NCI-H1417 (cell line): ENCODE measurements at places on chromosomes 12 and 14.

GRCh38 chr12:6088921-6089747 is 35.3 kb downstream of the VWF start:
- DNase-seq: peak; percentile 81

- DNase-seq: no peak
These were observed 28.6 kb downstream of the CALM1 start for GRCh38 chr14:90425373-90425879.

DNA sequence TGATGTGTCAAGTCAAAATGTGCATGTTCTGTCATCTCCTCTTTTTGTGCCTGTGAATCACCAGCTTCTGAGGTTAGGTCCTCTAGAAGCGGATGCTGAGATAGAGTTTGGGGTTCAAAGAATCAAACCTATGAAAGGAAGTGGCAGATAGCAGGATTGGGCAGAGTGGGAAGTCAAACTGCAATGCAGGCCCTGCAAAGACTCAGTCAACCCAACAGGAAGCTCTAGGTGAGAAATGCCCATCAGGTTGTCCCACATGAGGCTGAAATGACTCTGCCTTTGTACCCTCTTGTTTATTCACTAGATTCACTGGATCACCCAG is 4.5 kb upstream of the MIA2 start:
- no peak for DNase-seq

DNA sequence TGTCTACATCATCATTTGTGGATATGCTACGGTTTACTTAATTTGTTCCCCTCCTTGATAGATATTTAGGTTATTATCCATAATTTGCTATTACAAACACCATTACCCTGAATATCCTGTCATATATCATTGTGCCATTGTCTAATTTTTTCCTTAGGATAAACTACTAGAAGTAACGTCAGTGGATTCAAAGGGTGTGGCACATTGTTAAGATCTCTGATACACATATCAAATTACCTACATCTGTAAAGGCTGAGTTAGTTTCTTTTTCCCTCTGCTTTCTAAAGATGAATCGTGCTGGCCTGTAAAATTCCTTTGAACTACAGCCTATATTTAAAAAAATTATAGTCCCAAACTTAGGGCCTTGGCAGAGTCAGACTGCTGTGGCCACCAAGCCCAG is 53.9 kb upstream of the STRN3 start:
- no peak for DNase-seq

GRCh38 chr14:93078870-93079269 is 36.9 kb downstream of the ITPK1 start:
- no peak for DNase-seq

DNA sequence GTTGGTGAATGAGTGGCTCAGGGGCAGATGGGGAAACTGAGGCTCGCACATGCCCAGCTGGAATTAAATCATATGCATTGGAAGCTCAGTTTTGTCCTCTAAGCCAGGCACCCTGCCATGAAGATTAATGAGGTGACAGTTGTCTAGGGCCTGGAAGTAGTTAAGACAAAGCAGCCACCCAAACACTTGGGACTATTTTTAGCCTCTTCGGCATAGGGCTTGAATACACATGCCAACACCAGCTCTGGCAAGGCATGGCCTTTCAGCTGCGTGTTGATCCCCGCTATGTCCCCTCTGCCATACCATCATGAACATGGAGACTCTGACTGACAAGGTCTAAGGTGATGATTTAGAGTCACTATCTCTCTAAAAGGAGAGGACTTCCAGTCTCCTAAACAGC is 250.2 kb downstream of the KSR2 start:
- no peak for DNase-seq

DNA sequence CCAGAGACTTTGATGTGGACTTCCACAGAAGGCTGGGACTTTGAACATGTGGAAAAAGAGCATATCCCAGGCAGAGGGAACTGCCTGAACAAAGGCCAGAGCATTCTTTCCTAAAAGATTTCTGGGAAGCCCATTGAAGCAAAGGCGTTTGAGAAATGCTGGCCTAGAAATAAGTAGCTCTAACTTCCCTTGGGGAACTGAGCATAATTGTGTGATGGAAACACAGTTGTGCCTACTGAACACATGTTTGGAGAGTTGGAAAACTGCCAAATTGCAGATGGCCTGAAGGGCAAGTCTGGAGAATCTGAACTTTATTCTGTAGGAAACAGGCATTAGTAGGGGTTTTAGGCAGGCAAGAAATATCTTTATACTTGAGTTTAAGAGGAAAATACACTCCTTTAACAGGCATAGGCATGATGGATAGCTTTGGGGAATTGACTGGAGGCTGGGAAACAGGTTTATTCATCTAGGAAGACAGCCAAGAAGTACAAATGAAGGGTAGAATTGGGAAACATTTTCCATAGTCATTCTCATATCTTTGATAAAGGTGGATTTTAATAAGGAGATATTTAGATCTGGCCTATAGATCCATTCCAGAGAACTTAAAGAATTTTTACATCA is 134.1 kb downstream of the TPH2 start:
- DNase-seq: no peak

DNA sequence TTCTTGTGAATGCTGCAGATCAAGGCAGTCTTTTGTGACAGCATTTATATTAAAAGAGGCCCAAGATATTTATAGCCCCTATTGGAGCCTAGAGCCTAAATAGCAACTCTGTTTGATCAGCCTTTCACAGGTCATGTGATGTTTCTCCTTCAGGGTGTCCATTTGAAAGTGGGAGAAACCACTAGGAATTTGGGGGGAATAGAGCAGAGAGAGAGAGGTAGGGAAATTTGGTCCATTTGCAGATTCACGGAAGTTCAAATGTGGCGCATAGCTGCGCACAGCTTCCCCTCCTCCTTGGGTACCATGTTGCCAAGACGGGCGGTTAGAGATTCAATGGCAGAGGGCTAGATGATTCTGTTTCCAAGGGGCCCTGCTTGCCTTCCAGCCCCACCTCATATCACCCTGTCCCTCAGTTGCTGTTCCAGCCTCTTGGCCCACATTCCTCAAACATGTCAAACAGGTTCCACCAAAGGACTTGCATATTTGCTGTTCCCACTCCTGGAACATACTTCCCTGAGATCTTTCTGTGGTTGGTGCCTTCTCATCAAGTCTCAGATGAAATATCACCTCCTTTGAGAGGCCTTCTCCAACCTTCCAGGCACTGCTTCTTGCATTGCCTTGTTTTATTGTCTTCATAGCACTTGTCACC is 220.8 kb downstream of the CHST11 start:
- DNase-seq: no peak

DNA sequence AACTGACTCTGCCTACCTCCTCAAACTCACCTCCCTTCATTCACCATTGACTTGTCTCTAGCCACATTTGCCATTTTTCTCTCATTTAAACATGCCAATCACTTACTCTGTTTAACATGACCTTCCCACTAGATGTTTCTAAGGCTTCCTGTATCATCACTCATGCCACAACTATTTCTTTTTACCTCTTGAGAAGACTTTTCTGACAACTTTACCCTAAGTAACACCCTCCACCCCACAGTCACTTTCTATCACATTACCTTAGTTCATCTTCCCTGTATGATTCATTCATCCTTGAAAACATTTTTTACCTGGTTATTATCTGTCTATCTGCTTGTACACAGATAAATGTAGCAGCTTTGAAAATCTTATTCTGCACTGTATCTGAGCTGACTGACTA is 19.4 kb downstream of the PLCZ1 start:
- DNase-seq: no peak

DNA sequence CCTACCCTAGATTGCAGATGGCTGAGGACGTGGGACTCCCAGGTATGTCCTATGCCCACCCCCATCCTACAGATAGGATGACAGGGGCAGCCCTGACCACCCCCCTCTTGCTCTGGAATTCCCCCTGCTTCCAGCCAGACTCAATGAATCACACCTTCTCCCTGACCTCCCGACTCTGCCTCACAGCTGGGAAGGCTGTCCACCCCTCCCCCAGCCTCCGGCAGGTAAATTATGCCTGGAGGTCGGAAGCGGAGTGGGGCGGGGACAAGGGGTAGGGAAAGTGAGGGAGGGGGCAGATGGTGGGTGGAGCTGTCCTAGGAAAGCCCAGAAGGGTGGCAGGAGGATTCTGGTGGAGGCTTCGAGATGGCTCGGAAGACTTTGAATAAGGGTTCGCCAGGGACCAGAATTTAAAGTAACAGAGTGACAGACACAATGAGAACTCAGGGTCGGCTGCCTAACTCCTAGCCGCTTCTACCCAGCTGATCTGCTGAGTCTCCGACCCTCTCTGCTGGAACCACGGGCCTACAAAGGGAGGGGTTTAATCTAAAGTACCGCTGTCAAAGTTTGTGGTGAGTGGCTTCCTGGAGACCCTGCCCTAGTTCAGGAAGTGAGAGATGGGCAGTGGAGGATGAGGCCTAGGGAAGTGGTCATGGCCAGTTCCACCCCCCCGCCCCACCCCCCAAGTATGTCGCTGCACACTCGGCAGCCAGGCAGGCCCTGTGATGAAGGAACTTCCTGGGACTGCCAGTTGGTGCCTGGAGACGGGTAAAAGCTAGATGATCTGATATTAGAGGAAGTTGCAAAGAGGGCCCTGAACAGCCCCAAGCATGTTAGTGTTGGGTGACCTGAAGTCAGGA is 4.2 kb downstream of the PLEKHG3 start:
- DNase-seq: peak; percentile 4

DNA sequence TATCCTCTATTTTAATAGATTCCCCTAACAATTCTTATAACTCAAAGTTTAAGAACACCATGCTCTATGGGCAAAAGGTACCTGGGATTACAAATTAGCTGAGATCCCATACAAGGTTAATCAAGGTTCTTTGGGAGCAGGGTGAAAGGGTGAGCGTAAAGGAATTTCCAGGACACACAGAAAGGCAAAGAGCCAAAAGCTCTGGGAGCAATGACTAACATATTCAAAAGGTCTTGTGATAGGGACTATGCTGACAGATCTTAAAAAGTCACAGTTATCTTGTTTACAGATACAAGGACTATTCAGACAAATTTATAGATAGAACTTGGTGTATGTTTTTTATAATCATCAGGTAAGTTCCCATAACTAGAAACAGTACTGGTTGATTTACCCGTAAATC is 19.5 kb upstream of the PPFIBP1 start:
- no peak for DNase-seq

- peak; percentile 18 for DNase-seq
These were observed 62.9 kb downstream of the WSCD2 start for GRCh38 chr12:108191938-108192337.

DNA sequence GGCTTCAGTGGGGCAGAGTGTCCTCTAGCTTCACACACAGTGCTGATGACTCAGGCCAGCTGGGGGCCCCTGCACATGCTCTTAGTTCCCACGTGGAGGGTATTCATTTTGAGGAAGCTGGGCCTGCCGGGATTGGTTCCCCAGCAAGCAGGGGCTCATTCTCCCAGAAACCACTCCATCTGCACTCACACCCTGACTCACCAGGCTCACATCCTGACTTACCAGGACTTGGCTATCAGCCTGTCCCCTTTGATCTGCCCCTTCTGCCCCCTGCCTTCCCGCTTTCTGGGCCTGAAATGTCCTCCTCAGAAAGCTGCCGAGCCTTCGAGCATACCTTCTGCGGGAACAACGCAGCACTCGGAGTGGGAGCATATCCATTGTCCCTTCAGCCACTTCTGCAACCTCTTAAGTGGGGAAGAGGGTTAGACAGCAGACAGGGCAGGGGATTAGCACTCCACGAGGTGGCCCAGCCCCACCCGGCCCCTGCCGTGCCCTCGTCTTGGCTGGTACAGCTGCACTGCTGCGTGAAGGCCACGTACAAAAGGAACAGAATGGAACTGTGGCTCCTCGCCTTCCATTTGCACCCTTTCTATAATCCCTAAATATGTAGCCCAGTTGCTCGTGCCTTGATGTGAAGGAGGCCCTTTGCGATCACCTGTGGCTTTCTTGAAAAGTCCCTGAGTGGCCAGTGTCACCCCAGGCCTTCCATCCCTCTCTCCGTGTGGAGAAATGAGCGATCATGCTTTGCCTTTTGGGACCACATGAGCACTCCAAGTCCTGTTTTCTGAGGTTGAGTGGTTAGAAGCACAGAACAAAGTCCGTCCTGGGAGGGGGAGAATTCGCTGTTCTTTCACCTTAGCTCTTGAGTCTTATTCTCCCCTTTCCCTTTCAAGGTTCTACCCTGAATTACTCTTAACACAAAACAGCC is 26.1 kb downstream of the TPCN1 start:
- peak; percentile 43 for DNase-seq

DNA sequence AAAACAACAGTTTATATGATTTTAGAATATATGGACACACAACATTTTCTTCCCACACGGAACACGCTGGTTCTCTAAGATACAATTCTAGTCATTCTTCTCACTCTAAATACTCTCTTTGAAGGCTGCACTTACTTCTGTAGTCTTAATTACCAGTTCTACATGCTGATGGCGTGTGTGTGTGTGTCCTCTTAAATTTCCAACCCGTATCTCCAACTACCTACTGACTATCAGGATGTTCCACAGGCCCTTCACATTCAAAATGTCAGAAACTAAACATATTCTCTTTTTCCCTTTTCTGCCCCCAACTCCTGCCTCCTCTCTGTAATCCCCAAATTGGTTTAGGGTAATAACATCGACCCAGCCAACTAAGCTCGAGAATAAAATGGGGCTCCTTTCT is 75.2 kb downstream of the DUSP16 start:
- DNase-seq: no peak

GRCh38 chr14:22384167-22384549 is 204.9 kb downstream of the DAD1 start:
- DNase-seq: no peak

DNA sequence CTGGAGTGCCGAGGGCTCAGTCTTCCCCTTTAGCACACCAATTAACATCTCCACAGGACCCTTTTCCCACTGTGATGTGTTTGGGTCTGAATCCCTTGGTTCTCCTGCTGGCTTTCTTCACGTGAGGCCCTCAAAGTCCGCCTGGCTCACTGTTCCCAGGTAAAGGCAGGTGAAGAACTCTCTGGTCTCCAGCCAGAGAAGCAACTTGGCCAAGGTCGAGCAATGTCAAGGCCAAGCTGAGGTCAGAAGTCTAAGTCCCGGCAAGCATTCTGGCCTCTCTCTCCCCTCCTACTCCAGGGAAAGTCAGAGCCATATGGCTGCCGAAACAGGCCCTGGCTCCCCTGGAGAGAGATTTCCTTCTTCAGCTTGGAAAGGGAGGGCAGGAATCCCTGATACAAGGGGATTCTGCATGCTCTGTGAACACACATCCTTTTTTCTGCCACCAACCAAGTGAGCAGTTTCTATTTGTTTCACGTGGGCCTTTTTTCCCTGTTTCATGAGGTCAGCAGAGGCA is 61.4 kb upstream of the ESRRB start:
- no peak for DNase-seq

DNA sequence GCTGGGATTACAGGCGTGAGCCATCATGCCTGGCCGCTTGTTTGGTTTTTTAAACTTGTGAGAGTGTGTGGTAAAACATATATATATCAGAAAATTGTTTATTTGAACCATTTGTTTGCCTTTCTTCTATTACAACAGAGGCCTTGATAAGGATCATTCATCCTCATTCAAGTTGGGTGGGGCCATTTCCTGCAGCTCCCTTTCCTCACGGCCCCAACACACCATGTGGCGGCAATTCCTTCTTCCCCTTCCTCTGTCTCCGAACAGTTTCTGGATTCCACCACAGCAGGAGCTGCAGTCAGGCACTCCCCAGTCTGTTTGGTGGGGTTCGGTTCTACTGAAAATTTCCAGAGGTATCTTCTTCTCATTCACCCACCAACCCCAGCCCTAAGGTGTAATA is 42.0 kb upstream of the RASSF3 start:
- no peak for DNase-seq
